Karpas-422 (cell line): ENCODE measurements at places on chromosomes 5 and 9.

- DNase-seq, result no peak
Observed at GRCh38 chr9:68932458-68932857, 81.5 kb downstream of the PRKACG start.

GRCh38 chr5:115817386-115817785 is 927 bp upstream of the CDO1 start:
- no peak for DNase-seq

DNA sequence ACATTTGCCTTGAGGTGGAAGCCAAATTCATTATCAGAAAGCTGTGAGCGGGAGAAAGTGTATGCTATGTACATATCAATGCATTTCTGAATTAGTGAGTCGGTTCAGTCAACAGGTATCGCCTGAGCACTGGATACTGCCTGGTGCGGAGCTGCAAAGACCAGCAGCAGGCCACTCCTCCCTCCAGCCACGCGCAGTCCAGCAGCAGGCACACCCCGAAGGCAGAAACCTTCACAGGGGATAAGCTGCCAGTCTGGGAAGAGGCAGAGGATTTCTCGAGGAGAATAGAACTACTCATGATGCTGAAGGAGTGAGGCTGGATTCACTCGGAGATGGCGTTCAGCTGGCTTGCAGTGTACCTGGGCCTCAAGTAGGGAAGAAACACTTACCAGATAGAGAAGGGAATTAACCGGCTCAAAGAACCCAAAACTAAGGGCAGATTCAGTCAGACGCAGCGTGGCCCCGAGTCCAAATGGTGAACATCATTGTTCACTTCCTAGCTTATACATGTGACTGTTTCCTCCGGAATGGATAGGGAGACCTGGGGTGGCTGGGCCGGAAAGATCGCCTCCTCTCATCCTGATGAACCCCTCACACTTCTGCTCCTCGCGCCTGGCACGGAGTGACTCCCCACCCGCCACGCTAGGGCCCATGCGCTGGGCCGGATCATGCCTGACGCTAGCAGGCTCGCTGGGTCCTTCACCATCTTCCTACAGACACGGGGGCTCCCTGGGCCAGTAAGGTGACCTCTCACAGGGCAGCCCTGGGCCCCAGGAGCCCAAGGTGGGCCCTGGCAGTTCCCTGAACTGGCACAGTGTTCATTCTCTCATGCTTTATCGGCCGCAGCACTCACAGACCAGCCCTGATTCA is 78.1 kb upstream of the SPATA31C2 start:
- DNase-seq, result no peak

DNA sequence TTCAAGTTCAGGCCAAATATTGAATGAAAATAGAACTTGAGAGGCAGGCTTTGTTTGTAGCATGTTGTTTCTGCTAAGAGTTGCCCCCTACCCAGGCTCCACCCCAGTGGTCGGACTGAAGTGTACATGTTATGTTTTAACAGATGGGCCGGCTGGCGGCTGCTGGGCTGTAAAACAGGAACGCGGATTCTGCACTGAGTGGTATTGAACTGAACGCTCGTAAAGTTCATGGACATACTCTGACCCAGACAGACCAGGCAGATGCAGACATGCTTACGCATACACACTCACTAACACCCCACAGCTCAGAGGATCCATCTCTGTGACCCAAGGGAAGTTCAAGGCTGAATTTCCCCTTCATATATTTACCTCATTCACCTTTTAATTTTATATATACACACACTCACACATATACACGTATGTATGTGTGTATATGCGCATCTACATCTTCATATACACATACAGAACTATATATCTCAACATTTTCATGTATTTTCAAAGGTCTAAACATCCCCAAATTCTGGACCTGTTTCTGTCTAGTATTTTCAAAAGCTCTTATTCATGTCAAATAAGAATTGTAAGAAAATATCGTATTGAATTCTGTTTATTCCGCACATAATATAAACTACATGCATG is 1.4 kb downstream of the MARCHF3 start:
- no peak for DNase-seq

DNA sequence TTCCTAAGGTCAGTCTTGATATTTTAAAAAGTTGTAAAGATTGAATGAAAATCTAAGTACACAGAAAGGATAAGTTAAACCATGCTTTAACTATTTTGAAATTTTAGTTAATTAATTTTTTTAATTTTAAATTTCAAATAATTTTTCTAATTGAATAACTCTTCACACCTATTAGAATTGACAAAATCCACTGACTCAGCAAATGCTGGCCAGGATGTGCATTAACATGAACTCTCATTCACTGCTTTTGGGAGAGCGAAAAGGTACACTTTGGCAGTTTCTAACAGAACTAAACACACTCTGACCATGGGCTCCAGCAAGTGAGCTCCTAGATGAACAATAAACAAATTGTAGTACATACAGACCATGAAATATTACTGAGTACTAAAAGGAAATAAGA is 209.5 kb downstream of the PTPRD start:
- DNase-seq, result no peak

DNA sequence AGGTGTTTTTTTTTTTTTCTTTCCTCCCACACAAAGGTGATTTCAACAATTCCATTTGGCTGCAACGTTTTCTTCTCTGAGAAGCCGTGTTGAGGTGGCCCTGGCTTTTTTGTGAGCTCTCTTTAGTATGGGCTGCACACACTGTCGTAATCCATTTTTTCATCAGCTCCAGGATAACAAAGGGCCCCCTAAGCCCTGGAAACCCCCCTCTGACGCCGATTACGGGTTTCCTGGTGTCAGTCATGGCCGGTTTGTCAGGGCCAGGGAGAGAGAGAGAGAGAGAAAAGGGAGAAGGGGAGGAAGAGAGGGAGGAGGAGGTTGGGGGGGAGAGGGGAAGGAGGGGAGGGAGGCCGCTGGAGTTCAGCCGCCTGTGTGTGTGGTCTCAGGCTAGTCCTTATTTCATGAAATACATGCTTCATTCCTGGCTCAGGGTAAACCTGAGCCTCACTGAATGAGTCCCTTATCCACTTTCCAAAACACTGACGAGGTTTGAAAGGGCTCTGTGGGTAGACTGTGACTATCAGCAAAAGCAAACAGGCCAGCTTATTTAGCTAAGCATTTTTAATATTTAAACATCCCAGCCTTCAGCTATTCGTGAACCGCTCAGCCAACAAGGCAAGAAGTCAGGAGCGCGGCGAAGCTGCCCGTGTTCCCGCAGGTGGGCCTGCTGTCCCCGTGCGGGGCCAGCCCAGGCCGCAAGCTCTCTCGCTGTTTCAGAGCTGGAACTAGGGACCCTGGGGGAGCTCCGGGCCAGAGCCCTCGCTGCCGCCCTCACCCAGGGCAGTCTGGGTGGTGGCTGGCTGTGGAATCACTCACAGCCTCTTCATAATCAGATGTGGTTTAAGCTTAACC is 172.8 kb downstream of the ERCC6L2 start:
- no peak for DNase-seq

DNA sequence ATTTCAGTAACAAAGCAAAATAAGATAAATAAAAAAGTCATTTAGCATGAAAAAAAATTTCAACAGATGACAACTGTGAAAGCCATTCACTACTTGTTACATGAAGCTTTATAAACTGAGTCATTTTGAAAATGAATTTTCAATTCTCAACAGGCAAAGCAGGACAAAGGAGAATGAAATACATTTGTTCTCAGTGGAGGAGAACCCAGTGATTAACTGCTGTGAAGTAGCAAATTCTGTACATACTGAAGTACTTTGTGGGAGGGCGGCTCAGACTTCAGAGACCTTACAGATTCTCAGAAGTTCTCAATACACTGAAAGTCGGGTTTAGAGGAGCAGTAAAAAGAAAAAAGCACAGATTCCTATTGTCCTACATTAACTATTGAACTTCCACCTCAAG is 21.7 kb downstream of the SKIC3 start:
- DNase-seq, result no peak

GRCh38 chr5:174340226-174340625 is 294.7 kb downstream of the NSG2 start:
- DNase-seq, result no peak

- DNase-seq, result no peak
Observed at GRCh38 chr5:94901191-94901979, 282.9 kb downstream of the SLF1 start.

- DNase-seq, result no peak
Observed at GRCh38 chr9:27564670-27565069, 8.6 kb downstream of the C9orf72 start.

- DNase-seq, result no peak
Observed at GRCh38 chr5:178642351-178642909, 15.6 kb upstream of the CLK4 start.

DNA sequence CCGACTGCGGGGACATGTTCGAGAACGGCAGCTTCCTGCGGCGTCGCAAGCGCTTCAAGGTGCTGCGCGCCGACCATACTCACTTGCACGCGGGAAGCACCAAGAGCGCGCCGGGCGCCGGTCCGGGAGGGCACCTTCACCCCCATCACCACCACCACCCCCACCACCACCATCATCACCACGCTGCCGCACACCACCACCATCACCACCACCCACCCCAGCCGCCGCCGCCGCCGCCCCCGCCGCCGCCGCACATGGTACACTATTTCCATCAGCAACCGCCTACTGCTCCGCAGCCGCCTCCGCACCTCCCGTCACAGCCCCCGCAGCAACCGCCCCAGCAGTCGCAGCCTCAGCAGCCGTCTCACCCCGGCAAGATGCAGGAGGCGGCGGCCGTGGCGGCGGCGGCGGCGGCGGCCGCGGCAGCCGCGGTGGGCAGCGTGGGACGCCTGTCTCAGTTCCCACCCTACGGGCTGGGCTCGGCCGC is 514 bp downstream of the FOXB2 start:
- DNase-seq, result no peak

- no peak for DNase-seq
Observed at GRCh38 chr5:88539693-88540365, 271.2 kb upstream of the TMEM161B start.

GRCh38 chr9:68627594-68627993 is 77.4 kb upstream of the PIP5K1B start:
- no peak for DNase-seq

DNA sequence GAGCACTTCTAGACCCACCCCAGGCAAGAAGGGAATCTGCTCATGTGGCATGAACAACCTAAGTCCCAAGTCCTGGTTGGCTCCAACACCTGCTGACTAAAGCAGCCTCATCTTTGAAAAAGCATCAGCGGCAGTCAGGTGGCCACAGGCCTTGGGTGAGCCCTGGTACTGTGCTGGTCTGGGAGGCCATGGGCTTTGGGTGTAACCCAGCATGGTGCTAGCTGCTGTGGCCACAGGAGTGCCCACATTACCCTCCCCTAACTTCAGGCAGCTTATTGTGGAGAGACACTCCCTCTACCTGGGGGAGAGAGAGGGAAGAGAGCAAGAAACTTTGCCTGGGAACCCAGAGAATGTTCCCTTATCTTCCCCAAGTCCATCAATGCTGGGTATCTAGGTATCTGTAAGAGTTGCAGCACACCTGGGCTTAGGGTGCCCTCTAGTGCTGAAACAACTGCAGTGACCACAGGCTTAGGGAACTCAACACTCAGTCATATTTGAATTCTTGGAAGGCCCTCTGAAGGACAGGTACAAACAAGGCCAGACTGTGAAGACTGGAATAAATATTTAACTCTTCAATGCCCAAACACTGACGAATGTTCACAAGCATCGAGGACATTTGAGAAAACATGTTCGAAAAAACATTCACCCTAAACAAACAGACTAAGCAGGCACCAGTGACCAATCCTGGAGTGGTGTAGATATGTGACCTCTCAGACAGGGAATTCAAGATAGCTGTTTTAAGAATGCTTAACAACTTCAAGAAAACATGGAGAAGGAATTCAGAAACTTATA is 69.9 kb upstream of the OR2K2 start:
- DNase-seq, result peak; percentile 72

GRCh38 chr9:546797-547223 is 294.7 kb upstream of the DMRT1 start:
- DNase-seq, result peak; percentile 58

- no peak for DNase-seq
Observed at GRCh38 chr5:21826884-21827283, 1026.3 kb downstream of the CDH12 start.

DNA sequence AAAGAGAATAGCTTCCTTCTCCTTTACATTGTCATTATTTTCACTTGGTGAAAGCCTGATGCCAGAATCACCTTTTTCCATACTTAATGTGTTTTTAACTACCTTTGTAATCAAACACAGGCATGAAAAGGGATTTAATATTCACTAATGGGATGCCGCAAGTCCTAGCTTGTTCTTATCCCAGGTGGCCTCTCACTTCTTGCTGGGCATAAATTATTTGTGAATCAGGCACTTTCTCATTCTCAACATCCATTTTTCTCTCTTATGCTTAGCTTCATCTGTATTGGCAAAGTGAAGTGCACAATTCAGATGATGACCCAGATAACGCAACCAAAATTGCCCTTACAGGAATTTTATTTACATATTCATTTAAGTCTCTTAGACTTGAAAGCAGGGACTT is 10.9 kb downstream of the ACTL7B start:
- no peak for DNase-seq

GRCh38 chr9:123957168-123957721 is 27.3 kb upstream of the DENND1A start:
- no peak for DNase-seq

DNA sequence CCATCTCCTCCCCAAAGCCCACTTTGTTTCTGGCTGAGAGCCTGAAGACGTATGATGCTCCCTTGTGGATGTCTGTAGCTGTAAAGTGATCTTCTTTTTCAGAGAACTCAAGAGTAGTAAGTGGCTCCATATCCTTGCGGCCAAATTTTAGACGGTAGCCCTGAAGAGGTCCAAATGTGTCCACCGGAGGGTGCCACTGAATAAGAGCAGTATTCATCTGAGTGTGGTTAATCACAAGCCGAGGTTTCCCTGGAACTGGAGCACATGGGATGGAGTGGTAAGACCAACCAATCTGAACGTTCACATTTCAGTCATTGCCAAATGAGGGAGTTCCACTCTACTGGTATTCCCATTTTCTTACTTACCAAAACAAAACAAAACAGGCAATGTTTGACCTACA is 686.5 kb upstream of the DMAC1 start:
- DNase-seq, result peak; percentile 42

- DNase-seq, result no peak
Observed at GRCh38 chr9:124873664-124874063, 11.7 kb downstream of the ARPC5L start.

DNA sequence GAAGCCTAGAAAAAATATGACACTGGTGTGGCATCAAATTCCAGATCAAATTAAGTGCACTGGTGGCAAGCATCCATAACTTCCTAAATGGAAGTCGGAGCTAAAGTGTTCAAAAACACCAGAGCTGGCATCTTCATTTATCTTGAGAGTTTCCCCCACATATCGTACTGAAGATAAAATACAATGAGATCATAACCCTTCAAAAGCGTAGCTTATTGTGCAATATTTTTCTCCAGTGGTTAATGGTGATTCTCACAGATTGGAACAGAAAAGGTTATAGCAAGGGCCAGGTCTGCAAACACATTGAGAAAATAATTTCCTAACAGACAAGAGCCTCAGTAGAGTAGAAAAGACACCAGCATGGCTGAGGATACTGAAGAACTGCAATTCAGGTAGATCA is 147.6 kb downstream of the SEMA5A start:
- no peak for DNase-seq
